AG04450 (cell line): ENCODE measurements at places on chromosomes 12 and 14. TPM values are rescaled to one million over a fixed set of nuclear protein-coding genes. Genes with fewer than 3 reads are reported as not detected.

The ABCC9 gene
- polyA plus RNA-seq: 2.0 and 2.7 TPM in 2 replicates

The TMEM30B gene
- polyA plus RNA-seq: 0.24 and 0.26 TPM in 2 replicates

The CCDC196 gene
- not detected in 2 replicates for polyA plus RNA-seq

The ABCD2 gene
- polyA plus RNA-seq: not detected in 2 replicates

The PZP gene
- polyA plus RNA-seq: not detected in 2 replicates

The C12orf50 gene
- polyA plus RNA-seq: not detected in 2 replicates
